ENCODE measurements at places on chromosomes 13 and 19.

DNA sequence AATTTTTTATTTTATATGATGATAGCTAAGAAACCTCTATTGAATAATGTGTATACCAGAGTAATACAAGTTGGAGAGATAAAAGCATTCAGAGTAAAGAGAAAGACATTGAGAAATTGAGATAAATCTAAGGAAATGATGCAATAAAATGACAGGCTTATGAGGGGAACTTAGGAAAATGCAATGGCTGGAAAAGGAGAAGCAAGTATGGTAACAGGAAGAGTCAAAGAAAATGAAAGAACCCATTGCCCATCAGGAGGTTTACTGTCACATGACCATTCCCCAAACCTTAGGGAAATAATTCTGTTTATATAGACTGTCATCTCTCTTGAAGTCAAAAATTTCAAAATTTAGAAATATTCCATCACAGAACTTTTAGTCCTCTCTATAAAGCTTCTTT, 808.0 kb upstream of the PRR20A start:
- no peak for DNase-seq

GRCh38 chr13:44758630-44759383, 182.7 kb upstream of the TSC22D1 start:
- DNase-seq: no peak

GRCh38 chr19:2578901-2579677, 103.2 kb downstream of the GADD45B start:
- peak; percentile 91 for DNase-seq

GRCh38 chr13:33276570-33276969, 9.0 kb downstream of the STARD13 start:
- no peak for DNase-seq

GRCh38 chr19:54114340-54115108, 933 bp downstream of the TFPT start:
- DNase-seq: peak; percentile 60

DNA sequence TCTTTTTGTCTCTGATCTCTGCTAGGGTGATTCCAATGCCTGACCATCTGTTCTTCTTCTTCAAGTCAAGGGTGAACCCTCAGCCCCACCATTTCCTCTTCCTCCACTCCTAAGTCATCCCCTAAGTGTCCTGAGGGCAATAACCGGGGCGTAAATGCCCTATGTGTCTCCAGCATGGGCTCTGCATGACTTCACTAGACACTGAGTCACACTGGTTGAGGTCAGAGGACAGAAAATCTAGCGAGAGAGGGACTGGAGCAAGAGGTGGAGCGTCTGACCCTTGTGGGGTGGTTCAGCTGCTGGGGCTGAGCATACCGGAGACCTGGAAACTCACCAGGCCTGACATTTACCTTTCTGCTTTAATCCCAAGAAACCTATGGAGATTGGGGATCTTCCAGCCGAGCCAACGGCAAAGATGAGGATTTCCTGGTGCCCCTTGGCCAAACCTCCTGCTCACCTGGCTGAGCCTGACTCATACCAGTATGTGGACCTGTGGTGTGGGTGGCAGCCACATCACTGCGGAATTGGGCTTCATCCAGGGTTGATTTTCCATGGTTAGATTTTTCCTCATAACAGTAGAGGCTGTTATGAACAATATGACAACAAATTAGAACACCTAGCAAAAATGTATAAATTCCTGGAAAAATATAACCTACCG, 26.9 kb downstream of the SCGB2B2 start:
- peak; percentile 70 for DNase-seq

DNA sequence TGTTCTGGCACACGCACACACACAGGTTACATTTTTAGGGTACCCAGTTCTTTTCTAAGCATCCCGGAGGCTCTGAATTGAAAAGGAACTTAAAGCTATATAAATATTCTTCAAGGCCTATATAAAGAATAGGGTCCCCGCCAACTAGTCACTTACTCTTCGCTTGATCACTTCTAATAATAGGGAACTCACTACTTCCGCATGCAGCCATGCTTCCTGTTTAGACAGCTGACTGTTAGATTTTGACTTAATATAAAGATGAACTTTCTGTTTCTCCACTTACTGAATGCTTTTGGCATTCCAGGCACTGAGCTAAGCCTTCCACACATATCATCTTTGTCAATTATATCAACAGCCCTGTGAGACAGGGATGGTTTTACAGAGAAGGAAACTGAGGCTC, 259.6 kb downstream of the TSHZ3 start:
- no peak for DNase-seq
